ENCODE measurements at places on chromosomes 7 and 10. TPM values are rescaled to one million over a fixed set of nuclear protein-coding genes. Genes with fewer than 3 reads are reported as not detected.

GRCh38 chr10:75146780-75147179 lies 35.3 kb downstream of the SAMD8 start:
- no peak for DNase-seq

DNA sequence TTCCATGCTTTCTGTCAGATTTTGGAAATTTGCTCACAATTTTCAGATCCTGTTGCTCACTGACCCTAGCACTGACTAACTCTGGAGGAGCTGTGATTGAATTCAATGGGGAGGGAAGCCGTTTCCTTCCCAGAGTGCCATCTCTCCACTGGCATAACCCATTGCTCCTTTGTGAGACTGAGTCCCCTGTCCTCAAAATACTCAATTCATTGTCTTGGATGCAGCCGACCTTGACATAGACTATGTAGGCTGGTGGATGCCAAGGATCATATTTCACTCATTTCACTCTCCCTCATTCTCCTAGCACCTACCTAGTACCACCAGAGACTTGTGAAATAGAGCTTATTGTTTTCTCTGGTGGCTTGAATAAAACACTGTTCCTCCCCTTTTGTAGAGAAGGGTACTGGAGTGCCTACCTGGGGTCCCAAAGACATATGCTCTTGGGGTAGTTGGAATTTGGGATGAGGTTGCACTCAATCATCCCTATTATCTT lies 511.3 kb upstream of the ZMIZ1 start:
- DNase-seq, result no peak

The MMD2 gene
- total RNA-seq, result not detected

GRCh38 chr10:77451886-77452285 lies 185.7 kb downstream of the KCNMA1 start:
- DNase-seq, result no peak

DNA sequence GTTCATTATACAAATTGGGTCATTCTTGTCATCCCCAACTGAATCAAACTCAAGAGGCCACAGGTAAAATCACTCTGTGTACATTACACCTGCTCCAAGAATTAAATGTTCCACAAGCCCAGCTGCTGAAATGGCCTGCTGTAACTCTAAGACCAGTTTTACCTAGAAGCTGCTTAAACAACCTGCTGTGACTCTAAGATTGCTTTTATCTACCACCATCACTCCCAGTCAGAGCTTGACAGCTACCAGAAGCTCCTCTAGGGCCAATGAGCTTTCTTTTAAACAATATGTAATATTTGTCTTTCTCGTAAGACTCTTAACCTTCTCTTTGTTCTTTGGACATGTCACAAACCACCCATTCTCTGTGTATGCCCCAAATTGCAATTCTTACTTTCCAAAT lies 141.8 kb upstream of the LRGUK start:
- DNase-seq, result no peak

DNA sequence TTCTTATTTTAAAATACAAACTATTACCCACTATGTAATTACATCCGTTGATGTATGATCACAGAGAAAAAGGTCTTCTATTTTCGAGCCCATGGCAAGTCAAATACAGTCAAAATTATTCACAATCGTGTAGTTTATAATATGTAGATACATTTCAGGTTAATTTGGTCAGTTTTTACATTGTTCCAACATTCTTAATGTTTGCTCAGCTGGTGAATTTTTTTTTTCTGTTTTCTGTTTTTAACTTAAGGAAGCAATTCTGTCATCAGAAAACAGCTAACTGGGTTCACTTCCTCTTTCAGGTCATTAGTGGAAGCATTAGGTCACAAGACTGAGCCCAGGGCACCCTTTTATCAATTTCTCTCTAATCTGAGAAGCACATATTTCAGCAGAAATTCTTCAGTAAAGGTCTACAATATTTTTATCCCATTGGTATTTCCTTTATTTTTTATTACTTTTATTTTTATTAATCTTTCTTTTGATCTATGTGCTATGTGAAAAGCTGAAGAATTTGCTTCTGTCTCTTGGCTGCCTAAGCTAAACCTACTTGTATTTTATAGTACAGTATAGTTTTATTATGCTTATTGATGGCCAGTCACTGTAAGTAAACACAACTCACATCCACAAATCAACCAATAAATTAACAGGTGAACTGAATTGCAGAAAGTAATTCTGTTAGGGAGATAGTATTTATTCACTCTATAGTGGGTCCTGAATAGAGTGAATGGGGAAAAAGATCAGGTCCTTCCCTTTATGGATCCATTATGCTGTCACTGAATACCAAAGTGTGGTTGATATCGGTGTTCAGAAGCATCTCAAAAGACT lies 84.6 kb downstream of the ICA1 start:
- no peak for DNase-seq

The ZCWPW1 gene
- total RNA-seq, result 5.8 TPM

DNA sequence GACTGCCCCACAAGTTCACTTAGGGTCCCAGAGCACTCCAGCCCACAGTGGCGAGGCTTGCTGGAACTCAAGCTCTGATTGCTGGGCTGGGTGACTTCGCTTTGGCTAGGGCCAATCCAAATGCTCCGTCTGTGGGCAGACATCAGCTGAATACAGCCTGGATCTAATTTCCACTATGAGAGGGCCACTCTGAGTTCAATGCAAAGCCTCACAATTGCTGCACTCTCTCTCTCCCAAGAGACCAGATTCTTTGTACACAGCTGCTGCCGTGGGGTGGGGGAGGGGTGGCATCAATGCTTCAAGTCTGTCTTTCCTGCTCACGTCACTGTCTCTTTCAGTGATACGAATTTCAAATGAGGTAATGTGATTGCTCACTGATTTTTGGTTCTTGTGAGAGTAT lies 47.3 kb upstream of the BPGM start:
- DNase-seq, result no peak

DNA sequence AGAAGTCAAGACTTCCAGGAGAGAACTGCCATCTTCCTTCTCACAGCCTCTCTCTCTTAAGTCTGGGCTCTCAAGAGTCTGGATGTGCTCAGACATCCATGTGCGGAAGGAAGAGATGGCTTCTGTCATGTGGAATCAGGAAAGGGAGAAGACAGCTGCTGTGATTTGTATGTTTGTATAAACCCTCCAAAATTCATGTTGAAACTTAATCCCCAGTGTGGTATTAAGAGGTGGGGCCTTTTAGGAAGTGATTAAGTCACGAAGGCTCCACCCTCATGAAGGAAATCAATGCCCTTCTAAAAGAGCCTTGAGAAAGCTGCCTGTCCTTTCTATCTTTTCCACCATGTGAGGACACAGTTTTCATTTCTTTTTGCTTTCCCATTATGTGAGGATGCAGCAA lies 73.9 kb upstream of the PTN start:
- no peak for DNase-seq

DNA sequence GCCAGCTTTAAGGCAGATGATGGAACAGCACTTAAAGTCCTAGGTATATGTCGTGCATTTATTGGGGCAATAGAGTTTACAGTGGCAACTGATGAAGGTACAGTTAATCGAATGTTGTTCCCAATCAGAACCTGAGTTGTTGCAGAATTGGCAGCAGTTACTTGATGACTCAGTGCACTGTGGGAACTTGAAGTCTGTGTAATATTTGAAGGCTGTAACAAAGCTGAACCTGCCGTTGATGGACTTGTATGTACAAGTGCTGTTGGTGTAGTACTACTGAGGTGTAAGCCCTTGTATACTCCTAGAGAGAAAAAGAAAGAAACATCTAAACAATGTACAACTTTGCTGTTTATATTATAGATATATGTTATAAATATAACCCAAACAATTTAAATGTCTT lies 75.3 kb downstream of the EPC1 start:
- DNase-seq, result no peak
